ENCODE measurements at places on chromosomes 11 and 22.

- DNase-seq, result no peak
Observed at GRCh38 chr11:8066036-8066910, 14.7 kb upstream of the TUB start.

- peak; percentile 71 for DNase-seq
Observed at GRCh38 chr22:36486619-36487384, 5.4 kb upstream of the TXN2 start.

GRCh38 chr11:75031771-75032549 is 43.2 kb downstream of the NEU3 start:
- DNase-seq, result peak; percentile 68

DNA sequence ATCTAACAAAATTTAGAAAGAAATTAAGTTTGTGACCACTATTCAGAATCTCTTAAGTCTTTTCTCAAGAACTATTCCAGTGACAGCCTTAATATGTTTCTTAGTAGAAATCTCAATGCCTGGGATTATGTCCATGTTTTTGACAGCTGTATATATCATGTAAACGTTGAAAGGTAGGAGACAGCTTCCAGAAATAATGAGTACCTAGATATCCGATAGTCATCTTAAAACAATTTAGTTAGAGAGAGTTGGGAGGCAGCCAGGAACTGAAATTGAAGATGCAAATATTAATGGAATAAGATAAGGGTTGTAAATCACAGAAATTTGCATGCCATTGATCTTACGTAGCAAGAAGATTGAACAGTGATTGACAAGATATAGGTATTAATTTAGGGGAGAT is 955.2 kb downstream of the JRKL start:
- no peak for DNase-seq

DNA sequence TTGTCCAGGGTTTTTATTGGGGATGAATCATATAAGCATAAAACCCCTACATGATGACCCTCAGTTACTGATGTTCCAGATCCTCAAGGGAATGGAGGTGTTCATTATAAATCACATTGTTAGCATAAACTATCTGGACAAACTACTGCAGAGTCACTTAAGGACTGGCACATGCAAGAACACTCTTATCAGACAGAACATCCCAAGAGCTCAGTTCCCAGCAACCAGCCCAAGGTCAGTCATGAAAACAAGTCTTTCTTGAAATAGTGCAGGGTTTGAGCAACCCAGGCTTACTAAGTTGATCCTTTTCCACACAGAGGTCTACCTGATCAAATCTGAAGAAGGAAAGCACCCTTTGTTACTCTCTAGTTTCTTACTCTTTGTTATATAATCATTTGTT is 13.5 kb upstream of the PTS start:
- peak; percentile 98 for DNase-seq

- no peak for DNase-seq
Observed at GRCh38 chr11:19813158-19813879, 100.7 kb downstream of the NAV2 start.

DNA sequence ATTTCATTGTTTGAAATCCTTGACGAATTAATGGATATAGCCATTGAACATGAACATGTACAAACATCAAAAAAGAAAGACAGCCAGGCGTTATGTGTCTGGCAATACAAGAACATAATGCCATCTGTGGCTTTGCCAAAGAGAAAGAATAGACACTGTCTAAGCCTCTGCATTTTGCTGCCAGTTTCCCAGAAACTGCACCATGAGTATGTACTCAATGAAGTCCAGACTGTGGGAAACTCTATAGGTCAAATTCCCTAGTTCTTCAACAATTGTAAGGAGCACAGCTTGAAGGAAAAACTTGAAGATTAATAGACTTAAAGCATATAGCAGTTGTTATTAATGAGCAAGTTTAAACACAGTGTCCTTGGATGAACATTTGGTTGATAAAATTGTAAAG is 71.3 kb downstream of the BBOX1 start:
- DNase-seq, result no peak

- DNase-seq, result peak; percentile 74
Observed at GRCh38 chr11:102577182-102577581, 46.6 kb upstream of the MMP7 start.

- DNase-seq, result peak; percentile 65
Observed at GRCh38 chr11:122192634-122193255, 76.7 kb upstream of the BLID start.

DNA sequence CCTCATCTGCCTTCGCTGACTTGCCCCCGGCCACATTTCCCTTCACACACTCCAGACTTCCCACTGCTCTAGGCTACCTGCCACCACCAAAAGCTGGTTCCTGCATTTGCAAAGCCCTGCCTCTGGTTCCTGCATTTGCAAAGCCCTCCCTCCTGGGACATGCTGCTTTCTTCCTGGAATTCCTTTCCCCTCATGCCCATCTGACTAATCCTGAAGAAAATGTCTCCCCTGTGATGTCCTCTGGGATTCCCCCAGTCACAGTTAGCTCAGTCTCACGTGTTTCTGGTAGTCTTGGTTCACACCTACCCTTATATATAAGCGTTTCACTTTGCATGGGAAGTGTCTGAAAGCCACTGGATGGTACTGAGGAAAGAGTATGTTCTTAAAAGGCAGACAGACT is 206.9 kb downstream of the DBX1 start:
- DNase-seq, result peak; percentile 54

DNA sequence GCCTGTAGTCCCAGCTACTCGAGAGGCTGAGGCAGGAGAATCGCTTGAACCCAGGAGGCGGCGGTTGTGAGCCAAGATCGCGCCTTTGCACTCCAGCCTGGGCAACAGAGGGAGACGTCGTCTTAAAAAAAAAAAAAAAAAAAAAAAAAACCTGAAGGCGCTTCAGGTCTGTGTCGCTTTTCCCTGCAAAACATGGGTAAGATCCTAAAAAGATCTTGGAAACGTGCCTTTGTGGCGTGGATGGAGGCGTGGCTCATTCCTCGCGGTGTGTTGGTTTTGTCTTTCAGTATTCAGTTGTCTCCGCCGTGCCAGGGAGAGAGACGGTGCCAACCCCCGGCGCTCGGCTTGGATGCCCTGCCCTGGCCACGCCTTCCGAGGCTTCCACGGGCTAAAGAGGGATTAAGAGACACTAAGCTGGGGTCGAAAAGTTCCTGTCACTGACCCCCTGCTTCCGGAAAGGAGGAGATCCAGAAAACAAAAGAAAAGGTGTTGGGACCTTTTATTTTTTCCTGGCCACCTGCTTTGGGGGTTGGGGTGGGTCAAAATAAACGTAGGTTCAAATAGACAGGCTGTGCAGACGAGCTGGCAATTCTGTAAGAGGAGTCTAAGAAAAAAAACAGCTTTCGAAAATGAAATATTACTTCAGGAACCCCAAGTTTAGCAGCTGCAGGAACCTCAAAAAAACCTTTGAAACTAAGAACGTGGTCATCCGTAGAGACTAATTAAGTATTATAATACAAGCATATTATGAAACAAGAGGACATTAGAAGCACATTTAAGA is 1.1 kb upstream of the SLC35F2 start:
- no peak for DNase-seq

DNA sequence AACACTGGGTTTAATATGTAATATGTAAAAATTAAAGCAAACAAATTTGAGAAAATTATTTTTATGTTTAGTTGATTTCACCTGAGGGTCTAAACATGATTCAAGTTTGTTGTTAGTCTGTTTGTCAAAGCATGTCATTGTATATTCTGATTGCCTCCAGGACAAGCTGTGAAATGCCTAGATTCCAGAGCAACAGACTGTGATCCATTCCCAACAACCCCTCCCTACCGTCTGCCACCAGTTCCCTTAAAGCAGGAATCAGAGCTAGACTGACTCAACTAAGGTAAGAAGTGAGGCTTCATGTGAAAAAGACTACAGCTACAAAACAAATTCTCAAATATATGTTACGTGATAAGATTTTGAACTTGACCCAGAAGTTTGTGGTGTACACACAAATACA is 304.2 kb downstream of the RAB38 start:
- DNase-seq, result no peak

DNA sequence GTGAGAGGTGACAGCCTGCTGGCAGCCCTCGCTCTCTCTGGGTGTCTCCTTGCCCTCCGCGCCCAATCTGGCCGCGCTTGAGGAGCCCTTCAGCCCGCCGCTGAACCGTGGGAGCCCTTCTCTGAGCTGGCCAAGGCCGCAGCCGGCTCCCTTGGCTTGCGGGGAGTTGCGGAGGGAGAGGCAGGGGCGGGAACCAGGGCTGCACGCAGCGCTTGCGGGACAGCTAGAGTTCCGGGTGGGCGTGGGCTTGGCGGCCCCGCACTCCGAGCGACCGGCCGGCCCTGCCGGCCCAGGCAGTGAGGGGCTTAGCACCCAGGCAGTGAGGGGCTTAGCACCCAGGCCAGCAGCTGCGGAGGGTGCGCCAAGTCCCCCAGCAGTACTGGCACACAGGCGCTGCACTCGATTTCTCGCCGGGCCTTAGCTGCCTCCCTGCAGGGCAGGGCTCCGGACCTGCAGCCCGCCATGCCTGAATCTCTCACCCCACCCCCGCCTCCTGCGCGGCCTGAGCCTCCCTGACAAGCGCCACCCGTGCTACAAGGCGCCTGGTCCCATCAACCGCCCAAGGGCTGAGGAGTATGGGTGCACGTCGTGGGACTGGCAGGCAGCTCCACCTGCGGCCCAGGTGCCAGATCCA is 1526.1 kb downstream of the FAM181B start:
- DNase-seq, result no peak

DNA sequence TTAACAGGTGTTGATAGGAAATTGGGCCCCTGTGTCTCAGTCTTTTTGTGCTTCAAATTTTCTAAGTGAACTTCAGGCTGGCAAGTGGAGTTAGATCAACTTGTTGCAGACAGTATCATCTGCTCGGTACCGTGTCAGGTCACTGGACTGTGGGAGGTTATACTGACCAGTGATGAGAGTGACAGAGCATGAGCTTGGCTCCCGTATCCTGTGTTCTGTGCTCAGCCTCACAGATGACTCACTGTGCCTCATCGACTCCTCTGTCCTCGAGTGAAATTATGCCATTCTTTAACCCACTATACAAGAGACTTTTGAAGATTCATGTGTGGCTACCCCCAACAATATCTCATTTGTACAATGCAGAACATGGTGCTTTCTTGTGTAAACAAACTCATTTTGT is 7.9 kb downstream of the GRAP2 start:
- peak; percentile 13 for DNase-seq

DNA sequence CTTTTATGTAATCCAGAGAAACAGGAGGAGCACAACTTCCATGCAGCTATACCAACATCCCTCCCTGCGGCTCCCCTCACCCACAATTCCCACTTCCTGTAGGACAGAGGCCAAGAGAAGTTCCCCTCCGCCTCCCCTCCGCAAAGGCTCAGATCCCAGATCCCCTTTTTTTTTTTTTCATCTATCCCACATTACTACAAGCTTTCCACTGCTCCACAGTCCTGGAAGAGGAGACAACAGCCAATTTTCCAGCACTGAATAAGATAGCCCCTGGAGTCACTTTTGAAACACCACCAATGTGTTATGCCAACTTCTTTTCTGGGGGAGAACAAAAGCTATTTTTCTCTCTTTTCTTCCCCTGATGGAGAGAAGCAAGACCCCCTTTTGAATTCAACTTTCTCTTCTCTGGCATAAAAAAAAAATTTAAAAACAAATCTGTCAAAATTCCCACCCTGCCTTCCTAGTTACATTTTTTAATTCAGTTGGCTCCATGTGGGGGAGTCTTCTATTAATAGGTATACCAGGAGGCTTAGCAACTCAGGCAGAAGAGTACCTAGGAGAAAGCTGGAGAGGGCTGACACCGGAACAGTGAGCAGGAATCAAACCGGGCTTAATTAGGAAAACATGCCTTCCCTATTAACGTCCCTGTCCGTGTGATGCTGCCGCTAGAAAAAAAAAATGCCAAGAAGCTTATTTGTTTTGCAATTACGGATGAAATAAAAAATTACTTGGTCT is 543.4 kb downstream of the BUD13 start:
- DNase-seq, result no peak

DNA sequence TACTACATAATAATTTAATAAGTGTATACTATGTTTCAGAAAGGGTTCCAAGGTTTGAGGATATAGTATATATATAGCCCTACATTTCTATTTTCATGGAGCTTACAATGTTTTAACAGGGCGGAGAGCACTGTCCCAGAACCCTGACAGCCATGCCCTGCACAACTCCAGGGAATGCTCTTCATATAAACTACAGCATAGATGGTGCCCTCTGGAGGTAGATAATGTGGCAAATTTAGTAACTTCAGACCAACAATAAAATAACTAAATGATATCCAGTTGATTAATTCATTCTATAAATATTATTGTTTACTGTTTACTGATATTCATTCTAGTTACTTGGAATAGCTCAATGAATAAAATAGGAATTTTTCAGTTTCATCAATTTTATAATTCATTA is 693.7 kb upstream of the CCDC179 start:
- DNase-seq, result no peak

DNA sequence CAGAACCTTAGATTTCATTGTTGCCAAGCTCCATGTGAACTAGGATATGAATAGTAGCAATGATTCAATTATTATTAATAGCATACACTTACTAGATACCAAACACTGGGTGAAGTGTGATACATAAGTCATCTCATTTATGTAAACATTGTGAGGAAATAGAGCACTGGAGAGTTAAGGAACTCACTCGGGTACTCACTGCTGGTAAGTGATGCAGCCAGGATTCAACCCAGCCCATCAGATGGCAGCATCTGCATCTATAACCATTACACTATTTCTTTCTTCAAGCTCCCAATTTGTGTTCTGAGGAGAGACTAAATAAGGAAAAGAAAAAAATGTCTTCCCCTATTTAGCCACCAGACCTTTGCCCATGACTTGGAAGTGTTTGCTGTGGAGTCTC is 10.2 kb upstream of the ALG8 start:
- peak; percentile 79 for DNase-seq

GRCh38 chr11:85431319-85431718 is 195.8 kb downstream of the DLG2 start:
- no peak for DNase-seq

- peak; percentile 43 for DNase-seq
Observed at GRCh38 chr11:66639066-66639813, 737 bp downstream of the RBM4 start.

GRCh38 chr11:38438091-38438490 is 1840.1 kb upstream of the RAG2 start:
- peak; percentile 19 for DNase-seq

- peak; percentile 43 for DNase-seq
Observed at GRCh38 chr22:36026741-36027140, 1.9 kb downstream of the RBFOX2 start.

- DNase-seq, result no peak
Observed at GRCh38 chr22:45964372-45964771, 12.6 kb downstream of the WNT7B start.

DNA sequence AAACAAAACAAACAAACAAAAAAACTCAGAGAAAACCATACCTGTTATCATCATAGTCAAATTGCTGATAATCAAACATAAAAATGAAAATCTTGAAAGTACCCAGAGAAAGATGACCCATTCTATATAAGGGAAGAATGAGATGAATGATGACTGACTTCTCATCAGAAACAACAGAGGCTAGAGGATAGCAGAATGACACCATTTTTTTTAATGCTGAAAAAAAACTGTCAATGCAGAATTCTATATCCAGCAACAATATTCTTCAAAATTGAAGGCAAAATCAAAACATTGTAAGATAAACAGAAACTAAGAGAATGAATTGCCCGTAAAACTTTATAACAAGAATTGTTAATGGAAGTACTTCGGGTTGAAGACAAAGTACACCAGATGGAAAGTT is 122.1 kb downstream of the ENTHD1 start:
- no peak for DNase-seq
